ENCODE measurements at places on chromosomes 4 and X.

DNA sequence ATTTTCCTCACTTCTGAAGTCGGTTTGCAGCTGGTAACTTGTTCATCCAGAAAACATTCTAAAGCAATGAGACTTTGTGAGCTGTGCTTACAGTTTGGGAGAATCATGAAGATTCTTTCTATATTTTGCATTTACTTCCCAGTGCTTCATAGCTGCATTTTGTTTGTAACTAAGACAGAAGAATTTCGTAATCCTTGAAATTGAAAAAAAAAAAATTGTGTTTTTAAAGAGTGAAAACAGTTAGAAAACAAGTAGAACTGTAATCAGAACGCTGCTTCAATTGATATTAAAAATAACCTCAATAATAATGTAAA is 392.4 kb downstream of the UNC5C start:
- no peak for DNase-seq

DNA sequence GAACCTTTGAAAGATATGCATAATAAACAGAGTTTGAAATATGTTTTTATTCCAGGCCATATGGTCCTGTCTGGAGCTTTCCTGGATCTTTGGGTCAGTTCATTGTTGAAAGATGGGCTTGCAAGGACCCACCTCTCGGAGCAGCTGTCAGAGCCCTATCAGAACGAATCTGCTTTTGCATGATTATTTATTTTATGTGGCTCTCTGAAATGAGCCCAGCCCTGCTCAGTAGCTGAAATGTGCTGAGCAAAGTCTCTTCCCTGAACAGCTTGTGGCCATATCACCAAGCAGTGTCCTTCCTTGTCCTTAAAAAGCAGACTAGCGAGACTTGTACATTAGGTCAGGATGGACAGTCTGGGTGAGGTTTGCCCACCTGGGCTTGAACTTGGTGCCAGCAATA is 110.8 kb downstream of the GBA3 start:
- DNase-seq, result peak; percentile 41

- no peak for DNase-seq
Measured at GRCh38 chrX:22135171-22135711, 103.1 kb downstream of the PHEX start.

DNA sequence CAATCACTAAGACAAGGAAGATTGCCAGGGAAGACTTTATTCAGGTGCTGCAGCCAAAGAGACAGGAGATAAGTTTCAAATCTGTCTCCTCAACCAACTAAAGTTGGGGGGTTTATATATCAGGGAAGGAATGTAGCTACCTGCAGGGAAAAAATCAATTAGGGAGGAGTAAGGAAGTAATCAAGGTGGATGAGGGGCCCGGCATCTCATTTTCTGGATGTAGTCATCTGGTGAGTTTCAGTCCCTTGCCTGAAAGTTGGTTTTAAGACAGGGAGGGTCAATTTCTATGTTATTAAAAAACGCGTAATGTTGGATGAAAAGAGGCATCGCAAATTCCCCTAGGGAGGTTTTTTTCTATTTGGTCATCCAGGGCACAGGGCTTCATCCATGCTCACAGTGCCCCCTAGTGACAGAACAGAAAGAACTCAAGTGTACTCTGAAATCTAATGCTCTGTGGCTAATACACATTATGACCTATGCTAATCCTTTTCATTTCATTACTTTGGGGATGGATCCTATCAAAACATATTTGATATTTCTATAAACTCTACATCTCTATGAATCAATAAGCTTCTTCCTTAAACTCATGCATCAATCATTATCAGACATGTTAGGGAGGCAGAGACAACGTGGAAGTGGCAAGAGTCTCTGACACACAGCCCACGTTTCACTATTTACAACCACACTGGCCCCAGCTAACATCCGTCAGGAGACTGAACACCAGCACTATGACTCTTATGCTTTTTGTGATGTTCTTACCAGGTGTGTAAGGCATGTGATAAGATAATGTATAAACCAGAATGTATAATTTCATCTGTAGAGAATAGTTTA is 1577.0 kb upstream of the TENM3 start:
- DNase-seq, result peak; percentile 44
